ENCODE measurements at places on chromosomes 3 and 15.

- no peak for DNase-seq
Observed at GRCh38 chr15:66292571-66293418, 573 bp upstream of the DIS3L start.

- DNase-seq: no peak
Observed at GRCh38 chr3:128402319-128402718, 64.4 kb downstream of the DNAJB8 start.

DNA sequence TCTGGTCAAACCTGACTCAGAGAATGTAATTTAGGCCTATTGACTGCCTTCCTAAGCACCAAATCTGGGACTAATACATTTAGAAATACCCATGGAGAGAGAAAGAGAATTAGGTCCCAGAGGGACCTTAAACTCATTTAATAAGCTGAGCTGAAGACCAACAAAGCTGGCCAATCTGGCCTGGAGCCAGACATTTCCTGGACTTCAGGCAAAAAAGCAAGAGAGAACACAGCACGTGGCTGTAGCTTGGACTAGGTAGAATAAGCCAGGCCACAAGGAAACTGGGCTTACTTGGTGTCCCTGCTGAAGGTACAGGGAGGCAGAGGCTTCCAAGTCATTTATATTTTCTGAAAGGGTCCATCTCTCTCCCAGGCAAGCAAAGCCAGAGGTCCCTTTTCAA, 88.1 kb downstream of the RTP4 start:
- no peak for DNase-seq

- DNase-seq: peak; percentile 65
Observed at GRCh38 chr15:31320022-31320421, 6.6 kb upstream of the KLF13 start.

DNA sequence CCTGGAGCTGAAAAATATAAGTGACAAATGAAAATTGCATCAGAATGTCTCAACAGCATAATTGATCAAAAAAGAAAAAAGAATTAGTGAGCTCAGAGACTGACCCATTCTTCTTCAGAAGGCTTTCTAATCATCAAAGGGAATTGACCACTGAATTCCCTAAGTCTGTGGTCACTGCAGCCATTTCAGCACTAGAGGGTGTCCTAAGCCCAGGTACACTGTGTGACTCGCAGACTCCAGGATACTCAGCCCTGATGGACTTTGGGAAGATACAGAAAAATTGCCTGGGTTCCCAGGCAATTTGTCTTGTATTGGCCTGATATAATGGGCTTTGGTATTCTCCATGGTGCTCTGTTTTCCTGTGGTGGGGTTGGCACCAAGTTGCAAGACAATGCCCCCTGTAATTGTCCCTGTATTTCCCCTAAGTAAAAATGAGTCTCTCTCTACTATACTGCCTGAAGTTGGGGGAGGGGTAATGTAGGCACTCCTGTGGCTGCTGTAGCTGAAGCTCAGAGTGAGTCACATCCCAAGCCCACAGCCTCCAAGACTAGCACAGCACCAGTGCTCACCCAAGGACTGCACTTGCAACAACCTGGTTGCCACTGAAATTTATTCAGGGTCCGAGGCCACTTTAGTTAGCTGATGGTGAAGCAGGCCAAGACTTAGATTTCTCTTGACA, 256.0 kb upstream of the STAC start:
- peak; percentile 29 for DNase-seq

DNA sequence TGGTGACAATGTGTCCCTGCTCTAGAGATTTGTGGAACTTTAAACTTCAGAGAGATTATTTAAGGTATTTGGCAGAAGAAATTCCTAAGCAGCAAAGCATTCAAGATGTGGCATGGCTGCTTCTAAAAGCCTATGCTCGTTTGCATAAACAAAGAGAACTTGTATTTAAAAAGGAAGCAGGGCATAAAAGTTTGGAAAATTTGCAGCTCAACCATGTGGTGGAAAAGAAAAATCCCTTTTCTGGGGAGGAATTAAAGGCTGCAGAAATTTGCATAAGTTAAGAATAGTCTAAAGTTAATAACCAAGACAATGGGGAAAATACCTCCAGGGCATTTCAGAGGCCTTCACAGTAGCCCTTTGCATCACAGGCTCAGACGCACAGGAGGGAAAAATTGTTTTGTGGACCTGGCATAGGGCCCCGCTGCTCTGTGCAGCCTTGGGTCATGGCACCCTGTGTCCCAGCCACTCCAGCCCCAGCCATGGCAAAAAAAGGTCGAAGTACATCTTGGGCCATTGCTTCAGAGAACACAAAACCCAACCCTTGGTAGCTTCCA, 1109.1 kb downstream of the OTOL1 start:
- no peak for DNase-seq

GRCh38 chr15:28017423-28017924, 81.6 kb downstream of the OCA2 start:
- no peak for DNase-seq

DNA sequence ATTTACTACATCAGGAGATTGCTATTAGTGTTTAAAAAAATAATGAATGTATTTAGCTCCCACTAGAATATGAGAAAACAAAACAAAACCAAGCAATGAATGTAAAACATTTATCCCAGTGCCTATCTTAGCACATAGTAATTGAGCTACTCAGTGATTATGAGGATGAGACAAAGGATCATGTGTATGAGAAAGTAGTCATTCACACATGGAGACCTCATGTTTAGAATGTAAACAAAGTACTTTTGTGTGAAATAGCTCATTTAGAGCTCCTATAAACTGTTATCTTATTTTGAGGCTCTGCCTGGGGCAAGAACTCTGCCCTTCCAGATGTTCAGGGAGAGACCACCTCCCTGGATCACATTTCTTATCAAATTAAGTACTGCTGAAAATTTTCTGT, 236.8 kb downstream of the LRRN1 start:
- DNase-seq: no peak

DNA sequence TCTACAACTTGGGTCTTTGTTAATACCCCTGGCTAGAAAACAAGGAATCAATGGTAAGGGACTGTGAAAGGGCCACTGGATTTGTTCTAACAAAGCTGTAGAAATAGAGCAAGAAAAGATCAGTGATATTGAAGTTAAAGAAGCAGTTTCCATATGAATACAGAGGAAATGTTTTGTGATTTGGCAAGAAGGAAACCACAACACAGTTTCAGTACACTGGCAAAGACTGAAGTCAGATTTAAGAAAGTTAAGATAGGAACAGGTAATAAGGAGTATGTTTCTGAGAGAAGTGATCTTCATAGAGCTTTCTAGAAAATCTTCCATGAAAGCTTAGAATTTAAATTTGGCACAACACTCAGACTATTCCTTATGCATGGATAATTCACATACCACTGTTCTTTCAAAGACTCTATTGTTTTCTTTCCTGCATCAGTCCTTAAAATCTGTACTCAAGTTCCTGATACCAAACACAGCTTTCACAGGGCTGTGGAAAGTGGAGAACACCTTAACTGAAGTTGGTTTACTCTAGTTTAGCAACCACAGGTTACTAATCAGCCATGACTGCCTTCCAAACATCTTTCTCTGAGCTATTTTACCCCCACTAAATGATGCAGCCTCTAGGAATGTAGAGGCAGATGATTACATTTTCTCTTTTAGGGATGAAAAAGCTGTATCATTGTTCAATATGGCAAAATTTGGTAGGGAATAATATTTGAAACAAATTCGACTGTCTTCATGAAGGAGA, 32.4 kb upstream of the ALCAM start:
- DNase-seq: peak; percentile 42

- DNase-seq: no peak
Observed at GRCh38 chr15:68517285-68517761, 61.5 kb upstream of the CORO2B start.

DNA sequence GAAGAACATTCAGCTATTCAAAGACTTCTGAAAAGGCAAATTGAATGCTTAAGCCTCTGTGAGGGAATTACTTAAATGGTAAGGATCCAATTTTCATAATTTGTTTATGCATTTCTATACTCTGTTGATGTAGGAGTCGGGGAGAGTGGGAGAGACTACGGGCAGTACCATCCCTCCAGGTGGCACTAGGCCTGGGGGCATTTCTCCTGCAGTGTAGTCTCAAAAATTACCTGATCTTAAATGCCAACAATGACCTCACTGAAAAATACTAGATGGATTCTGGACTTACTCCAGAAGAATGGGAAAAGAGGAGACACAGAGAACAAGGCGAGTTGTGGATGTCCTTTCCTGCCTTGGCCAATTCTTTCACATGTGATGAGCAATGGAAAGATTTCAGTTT, 77.8 kb upstream of the PLXND1 start:
- DNase-seq: no peak

- DNase-seq: no peak
Observed at GRCh38 chr3:43879166-43879565, 188.4 kb downstream of the ABHD5 start.

- peak; percentile 63 for DNase-seq
Observed at GRCh38 chr3:197151580-197151979, 122.0 kb upstream of the MELTF start.

GRCh38 chr3:17094551-17094950, 209.8 kb downstream of the PLCL2 start:
- DNase-seq: no peak
